Activated CD8-positive, alpha-beta memory T cell treated with anti-CD3 and anti-CD28 coated beads for 1 hour (primary cell): ENCODE measurements at places on chromosomes 7 and 10.

- DNase-seq: no peak
Observed at GRCh38 chr7:18684916-18685315, 189.4 kb downstream of the HDAC9 start.

DNA sequence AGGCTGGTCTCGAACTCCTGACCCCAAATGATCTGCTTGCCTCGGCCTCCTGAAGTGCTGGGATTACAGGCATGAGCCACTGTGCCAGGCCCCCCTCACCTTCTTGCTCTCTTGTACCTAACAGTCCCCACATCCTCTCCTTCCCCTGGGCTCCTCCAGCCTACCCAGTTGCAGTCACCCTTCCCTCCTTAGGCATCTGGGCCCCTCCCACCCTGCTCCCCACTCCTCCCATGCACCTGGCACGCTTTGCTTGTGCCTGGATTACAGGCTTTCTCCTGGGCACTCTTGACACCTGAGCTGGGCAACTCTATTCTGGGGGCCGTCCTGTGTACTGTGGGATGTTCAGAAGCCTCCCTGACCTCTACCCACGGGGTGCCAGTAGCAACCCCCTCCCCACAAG lies 3.0 kb downstream of the CLDN15 start:
- no peak for DNase-seq

DNA sequence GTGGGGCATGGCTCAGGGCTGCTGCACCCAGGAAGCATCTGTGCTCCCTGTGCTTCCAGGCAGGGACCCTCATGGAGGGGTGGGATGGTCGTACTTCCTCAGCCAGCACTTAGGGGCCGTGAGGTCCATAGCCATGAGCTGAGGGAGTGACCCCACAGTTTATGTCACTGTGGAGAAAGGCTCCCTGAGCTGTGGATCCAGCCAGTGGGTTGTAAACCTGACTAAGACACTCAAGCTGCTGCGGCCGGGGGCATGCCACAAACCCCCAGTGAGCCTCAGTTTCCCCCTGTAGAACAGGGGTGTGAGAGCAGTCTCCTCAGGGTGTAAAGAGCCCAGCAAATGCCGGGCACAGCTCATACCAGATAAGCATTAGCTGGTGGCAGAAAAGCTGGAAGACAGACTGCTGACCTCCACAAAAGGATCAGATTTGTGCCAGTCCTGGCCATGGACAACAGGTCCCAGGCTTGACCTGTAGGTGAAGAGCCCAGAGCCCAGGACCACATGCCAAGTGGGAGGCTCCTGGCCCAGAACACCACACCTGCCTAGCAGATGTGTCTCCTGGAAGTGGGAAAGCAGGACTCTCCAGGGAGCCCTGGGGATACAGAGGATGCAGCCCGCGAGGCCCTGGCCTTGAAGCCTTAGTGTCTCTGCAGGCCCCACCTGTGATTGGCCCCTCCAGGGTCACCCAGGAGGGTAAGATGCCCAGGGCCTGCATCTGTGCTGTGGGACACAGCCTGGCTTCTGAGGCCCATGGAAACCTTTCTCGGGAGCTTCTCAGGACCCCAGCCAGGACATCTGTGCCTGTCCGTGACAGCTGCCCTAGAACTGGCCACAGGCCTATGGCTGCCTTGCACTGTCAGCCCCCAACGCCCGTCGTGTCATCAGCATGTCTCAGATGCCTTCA lies 78.1 kb upstream of the RET start:
- no peak for DNase-seq

- DNase-seq: no peak
Observed at GRCh38 chr10:89351780-89352597, 24.2 kb downstream of the IFIT3 start.

- DNase-seq: no peak
Observed at GRCh38 chr10:43595739-43596298, 10.4 kb upstream of the ZNF485 start.

GRCh38 chr7:154450451-154450850 lies 398.3 kb downstream of the DPP6 start:
- DNase-seq: no peak

DNA sequence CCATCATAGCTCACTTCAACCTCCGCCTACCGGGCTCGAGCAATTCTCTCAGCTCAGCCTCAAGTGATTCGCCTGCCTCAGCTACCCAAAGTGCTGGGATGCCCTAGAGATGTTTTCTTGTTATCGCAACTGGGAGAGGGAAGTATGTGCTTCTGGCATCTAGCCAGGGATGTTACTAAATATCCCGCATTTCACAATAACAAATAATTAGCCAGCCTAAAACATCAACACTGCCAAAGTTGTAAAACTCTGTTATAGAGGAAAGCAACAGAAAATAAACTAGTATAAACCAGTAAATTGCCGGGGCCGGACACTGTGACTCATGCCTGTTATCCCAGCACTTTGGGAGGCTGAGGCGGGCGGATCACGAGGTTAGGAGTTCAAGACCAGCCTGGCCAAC lies 7.2 kb downstream of the INA start:
- no peak for DNase-seq

GRCh38 chr7:131027287-131027773 lies 293.3 kb upstream of the KLF14 start:
- DNase-seq: no peak

DNA sequence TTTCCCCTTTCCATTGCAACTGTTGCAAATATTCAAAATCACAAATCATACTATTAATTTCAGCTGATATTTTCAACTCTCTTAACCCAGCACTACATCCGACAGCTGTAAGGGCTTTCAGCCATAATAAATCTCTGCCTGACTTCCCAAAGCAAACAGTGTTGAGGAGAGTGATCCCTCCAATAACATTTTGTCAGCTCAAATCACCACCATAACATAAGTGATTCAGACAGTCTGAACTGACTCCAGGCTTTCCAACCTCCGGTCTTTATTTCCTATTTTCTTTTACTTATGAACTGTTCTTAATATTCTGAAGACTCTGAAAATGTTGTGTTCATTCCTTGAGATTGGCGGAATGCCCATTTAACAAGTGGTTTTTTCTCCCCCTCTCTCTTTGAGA lies 1085.9 kb downstream of the GATA3 start:
- DNase-seq: no peak

- DNase-seq: no peak
Observed at GRCh38 chr10:43402880-43403452, 6.0 kb downstream of the HNRNPF start.

DNA sequence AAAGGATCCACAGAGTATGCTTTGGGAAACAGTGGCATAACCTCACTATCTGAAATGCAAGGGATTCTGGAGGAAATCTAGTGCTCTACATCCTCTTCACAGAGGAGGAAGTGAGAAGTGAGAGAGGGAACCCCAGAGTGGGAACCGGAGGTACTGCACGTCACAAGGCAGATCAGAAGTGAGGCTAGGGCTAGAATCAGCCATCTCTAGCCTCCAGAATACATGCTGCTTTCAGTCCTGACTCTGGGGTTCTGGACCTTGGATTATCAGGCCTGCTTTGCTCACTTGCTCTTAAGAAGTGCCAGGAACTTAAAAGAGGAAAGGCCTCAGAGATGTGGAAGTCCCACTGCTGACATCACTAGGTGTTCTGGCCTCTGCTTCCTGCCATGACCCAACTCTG lies 25.7 kb downstream of the ZNF503 start:
- no peak for DNase-seq

DNA sequence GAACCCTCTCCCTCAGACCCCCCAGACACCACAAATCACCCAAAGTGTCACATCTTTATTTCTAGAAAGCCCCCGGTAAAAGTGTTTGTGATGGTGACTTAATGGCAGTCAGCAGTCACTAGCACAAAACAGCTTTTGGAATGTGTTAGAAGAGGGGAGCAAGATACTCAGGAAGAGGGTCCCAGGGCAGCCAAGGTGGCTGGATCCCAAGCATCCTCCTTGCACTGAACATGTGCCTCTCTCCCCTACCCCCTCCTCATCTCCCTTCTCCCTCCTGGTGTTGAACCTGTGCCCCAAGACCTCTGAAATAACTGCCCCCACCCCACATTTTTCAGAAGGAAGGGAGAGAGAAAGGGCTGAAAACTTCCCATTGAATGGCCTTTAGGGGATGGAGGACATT lies 37.8 kb upstream of the MXI1 start:
- DNase-seq: no peak

GRCh38 chr7:43211286-43211685 lies 98.8 kb downstream of the HECW1 start:
- DNase-seq: no peak

GRCh38 chr7:538764-539685 lies 19.4 kb upstream of the PDGFA start:
- DNase-seq: no peak

DNA sequence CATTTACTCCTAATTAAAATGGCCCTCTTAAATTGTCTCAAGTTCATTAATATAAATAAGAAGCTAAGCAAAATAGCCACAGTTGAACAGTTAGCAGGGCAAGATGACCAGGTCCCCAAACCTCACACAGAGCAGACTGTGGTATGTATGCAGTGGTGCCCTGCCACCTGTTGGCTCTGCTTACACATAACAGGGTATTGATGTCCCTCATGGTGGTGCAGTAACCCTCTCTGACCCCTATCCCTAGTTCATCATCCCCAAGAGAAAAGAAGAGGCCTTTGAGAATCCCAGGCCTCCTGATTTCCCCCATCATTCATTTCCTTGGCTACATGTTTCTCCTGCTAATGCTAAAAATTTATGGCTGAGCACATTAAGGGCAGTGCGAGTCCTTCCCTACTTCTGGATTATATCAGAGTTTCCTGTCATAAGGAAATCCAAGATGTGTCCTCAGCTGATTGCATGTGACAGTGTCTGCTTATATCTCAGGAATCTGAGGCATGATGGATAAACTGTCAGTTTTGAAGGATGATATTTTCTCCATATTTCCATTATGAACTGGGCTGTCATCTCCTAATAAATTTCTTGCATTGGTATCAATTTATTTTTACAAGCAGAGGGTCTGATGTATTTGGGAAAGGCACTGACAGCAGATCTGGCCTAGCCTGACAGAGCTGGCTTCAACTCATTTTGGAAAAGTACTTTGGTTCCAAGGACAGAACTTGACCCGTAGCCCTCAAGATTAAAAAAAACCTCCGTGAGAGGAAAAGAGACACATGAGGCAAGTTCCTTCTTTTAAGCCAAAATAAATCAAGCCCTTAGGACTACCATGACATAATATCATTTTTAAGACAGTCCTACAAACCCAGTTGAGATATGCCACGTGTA lies 880.6 kb downstream of the LRMDA start:
- DNase-seq: no peak

- DNase-seq: no peak
Observed at GRCh38 chr10:69287181-69287580, 8.9 kb downstream of the HK1 start.

DNA sequence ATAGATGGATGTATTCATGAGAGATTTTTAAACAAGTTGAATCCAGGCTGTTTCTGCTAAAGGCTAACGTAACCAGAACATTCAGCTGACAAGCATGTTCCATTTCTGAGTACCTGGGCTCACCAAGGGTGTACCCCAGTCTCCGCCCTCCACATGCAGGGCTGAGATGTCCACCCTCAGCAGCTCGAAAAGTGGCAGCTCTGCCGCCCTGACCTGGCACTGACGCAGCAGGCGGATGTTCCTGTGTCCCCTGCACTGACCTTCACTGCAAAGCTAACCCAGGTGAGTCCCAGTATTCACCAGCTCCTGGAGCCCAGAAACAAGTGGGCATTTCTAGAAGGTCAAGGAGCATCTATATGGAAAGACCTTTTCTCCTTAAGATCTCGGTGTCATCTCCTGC lies 437.4 kb downstream of the PTPRN2 start:
- DNase-seq: no peak

DNA sequence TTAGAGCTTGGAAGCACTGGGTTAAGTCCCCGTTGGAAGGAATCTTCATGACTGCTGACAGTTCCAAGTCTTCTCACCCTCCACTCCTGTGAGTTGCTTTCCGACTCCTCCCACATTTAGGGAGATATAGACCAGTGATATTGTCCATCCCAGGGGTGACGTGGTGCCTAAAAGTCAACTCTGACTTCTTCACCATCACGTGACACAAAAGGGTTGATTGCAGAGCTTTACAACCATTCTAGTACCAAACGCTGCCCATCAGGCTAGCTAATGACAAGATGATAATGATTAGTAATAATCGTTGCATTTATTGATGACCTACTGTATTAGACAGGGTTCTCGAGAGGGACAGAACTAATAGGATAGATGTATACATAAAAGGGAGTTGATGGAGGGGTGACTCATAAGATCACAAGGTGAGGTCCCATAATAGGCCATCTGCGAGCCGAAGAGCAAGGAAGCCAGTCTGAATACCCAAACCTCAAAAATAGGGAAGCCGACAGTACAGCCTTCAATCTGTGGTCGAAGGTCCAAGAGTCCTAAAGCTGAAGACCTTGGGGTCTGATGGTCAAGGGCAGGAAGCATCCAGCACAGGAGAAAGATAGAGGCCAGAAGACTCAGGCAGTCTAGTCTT lies 85.3 kb upstream of the CARD11 start:
- no peak for DNase-seq

DNA sequence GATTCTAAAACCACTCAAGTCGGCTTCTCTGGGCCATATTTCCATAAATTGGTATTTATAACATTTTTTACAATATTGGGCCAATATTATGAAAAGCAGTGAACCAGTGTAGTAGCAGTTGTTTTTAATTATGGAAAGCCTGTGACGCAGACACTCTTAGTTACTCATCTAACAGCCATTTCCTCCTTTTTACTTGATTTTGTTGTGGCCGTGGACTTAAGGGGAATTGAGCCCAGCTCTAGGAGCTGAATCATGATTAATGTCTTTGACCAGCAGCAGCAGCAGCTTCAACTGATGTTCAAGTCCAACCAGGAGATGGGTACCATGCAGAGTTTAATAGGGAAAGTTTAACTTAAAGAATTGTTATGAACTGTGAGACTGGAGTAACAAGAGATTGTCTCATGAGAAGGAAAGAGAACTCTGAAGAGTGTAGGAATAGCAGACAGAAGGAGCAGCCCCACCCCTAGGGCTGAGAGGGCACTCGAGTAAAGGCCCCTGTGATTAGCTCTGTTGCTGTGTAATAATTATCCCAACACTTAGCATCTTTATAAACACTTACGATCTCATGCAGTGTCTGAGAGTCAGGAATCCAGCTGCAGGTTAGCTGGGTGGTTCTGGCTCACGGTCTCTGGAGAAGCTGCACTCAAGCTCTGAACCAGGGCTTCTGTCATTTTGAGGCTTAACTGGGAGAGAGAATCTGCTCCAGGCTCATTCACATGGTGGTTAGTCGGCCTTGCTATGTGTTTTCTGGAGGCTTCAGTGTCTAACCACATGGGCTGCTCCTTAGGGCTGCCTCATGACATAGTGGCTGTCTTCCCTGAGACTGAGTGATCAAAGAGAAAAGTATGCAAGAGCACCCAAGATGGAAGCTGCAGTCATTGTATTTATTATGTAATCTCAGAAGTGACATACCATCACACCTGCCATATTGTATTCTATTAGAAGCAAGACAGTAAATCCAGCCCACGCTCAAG lies 4.6 kb downstream of the LANCL2 start:
- no peak for DNase-seq

- no peak for DNase-seq
Observed at GRCh38 chr10:113304726-113305125, 248.1 kb upstream of the HABP2 start.

- no peak for DNase-seq
Observed at GRCh38 chr10:112953174-112954159, 3.4 kb downstream of the TCF7L2 start.
